ENCODE measurements at places on chromosomes 2 and 18.

DNA sequence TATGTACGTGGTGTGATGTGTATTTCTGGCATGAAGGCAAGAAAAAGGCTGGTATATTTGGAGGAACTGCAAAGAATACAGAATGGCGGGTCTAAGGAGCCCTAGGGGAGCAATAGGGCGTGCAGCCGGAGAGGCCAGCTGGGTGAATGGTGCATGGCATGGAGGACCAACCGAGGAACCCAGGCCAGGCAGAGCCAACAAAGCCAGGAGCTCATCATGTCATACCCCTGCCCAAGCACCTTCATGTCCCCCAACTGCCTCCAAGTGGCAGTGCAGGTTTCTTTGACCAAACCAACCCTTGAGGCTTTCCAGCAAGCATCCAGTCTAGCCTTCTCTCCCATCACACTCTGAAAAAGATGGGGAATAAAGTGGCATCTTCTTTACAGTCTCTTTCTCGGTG, 8.9 kb upstream of the KCNK3 start:
- peaks cover 37% of the 10 kb centered on the region for H3K27me3 ChIP-seq
- H3K36me3 ChIP-seq = no peaks in the 10 kb centered on the region
- peaks cover 4% of the 10 kb centered on the region for H3K4me1 ChIP-seq
- no peak for DNase-seq
- H3K27ac ChIP-seq = no peak overlapping the region
- no peak overlapping the region for H3K4me3 ChIP-seq

GRCh38 chr18:31702449-31702848, 18.1 kb upstream of the B4GALT6 start:
- no peaks in the 10 kb centered on the region for H3K27me3 ChIP-seq
- no peak overlapping the region for H3K4me3 ChIP-seq
- H3K36me3 ChIP-seq = no peaks in the 10 kb centered on the region
- no peaks in the 10 kb centered on the region for H3K4me1 ChIP-seq

DNA sequence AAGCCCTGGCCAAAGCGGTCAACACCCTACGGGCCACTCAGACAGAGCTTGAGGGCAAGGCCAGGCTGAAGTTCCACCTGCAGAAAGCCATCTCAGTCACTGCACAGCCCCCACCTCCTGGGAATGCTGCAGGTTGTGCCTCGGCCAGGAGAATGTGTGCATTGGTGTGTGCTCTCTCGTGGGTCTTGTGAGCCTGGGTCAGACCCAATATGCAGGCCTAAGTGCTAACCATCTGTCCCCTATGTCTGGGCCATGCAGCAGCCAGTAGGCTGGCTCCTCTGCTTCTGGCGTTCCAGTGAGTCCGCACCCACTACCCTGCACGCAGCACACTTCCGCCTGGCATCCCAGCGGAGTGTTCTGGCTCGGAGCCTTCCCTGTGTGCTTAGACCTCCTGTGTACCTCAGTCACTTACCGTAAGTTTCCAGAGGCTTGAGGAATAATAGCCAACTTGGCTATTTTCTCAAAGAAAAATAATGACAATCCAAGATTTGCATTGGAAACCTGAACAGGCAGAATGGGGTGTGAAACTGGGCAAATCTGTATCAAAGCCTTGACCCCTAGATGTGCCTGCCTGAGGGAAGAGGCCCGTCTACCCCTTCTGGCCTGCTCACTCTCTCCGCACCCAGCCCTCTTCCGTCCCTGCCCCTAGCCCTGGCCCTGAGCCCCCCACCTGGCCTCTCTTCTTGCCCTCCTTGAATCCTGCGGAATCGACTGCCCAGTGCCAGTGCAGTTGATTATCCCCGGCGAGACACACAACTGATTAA, 7.2 kb downstream of the SIX3 start:
- peaks cover 40% of the 10 kb centered on the region for H3K4me1 ChIP-seq
- H3K27ac ChIP-seq = no peak overlapping the region
- H3K27me3 ChIP-seq = peaks cover 92% of the 10 kb centered on the region
- H3K36me3 ChIP-seq = peaks cover 20% of the 10 kb centered on the region
- no peak for DNase-seq

GRCh38 chr18:22556222-22557167, 138.8 kb upstream of the CTAGE1 start:
- peaks cover 34% of the 10 kb centered on the region for H3K27me3 ChIP-seq
- no peak for DNase-seq
- peaks cover 2% of the 10 kb centered on the region for H3K4me1 ChIP-seq
- no peak overlapping the region for H3K27ac ChIP-seq
- H3K4me3 ChIP-seq = no peak overlapping the region
- H3K36me3 ChIP-seq = peaks cover 12% of the 10 kb centered on the region

DNA sequence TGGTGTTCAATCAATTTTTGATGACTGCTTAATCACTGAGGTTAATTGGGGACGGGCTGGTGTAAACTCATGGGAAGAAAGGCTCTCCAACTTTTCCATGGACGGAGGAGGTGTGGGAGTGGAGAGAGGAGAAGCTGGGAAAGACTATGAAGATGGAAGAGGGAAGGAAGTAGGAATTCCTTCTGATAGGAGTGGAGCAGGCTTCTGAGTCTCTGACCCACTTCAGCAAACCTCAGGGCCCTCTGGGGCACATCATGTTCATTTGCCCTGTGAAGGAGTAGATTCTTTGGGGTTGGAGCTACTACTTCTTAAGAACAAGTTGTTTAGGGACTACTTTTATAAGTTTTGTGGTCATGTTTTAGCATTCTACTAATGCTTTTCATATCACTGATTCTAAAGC, 87.0 kb upstream of the MAP4K3 start:
- DNase-seq = no peak
- peaks cover 23% of the 10 kb centered on the region for H3K36me3 ChIP-seq
- no peaks in the 10 kb centered on the region for H3K27me3 ChIP-seq
- peaks cover 30% of the 10 kb centered on the region for H3K4me1 ChIP-seq
- H3K27ac ChIP-seq = no peak overlapping the region
- no peak overlapping the region for H3K4me3 ChIP-seq

DNA sequence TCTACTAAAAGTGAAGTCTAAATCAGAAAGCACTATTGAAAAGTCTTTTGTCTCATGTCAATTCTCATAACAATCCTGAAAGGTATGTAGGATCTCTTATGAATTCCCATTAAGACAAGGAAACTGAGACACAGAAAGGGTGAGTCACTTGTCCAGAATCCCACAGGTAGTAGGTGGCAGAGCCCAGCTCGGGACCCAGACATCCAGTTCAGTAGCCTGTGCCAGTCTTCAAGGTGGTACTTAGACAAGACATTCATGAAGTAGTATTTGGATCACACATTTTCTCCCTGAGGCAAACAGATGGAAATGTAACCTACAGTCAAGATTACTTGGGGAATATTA, 14.8 kb upstream of the PARD3B start:
- no peaks in the 10 kb centered on the region for H3K36me3 ChIP-seq
- H3K27ac ChIP-seq = no peak overlapping the region
- no peaks in the 10 kb centered on the region for H3K4me1 ChIP-seq
- no peak overlapping the region for H3K4me3 ChIP-seq

GRCh38 chr2:3628241-3628679, 29.7 kb upstream of the ALLC start:
- H3K36me3 ChIP-seq = no peaks in the 10 kb centered on the region
- H3K27me3 ChIP-seq = peaks cover 12% of the 10 kb centered on the region
- no peaks in the 10 kb centered on the region for H3K4me1 ChIP-seq
- H3K4me3 ChIP-seq = no peak overlapping the region
- no peak for DNase-seq

GRCh38 chr18:25470062-25470461, 118.1 kb upstream of the ZNF521 start:
- peaks cover under 1% of the 10 kb centered on the region for H3K27me3 ChIP-seq
- DNase-seq = no peak
- no peak overlapping the region for H3K27ac ChIP-seq

DNA sequence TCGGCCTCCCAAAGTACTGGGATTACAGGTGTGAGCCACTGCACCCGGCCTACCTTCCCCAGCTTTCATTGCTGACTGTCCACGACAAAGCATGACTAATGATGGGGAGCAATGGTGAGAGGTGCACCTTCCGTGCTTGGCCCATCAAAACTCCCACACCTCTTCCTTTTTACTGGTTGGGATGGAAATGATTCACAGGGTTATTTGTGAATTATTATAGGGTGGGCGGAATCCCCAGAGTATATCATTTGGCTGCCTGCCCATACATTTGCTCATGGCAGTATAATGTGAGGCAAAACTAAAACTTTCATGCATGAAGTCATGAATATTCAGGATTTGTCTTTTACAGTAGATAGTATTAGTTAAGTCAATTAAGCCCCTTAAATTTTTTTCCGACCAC, 334.2 kb upstream of the NETO1 start:
- H3K36me3 ChIP-seq = no peaks in the 10 kb centered on the region
- no peak overlapping the region for H3K4me3 ChIP-seq
- no peak overlapping the region for H3K27ac ChIP-seq
- DNase-seq = no peak

GRCh38 chr18:52363861-52364260, 23.9 kb downstream of the DCC start:
- no peaks in the 10 kb centered on the region for H3K36me3 ChIP-seq
- no peak overlapping the region for H3K4me3 ChIP-seq
- DNase-seq = no peak
- H3K27ac ChIP-seq = no peak overlapping the region
- no peaks in the 10 kb centered on the region for H3K27me3 ChIP-seq

GRCh38 chr2:241738040-241738686, 3.7 kb downstream of the D2HGDH start:
- peaks cover 24% of the 10 kb centered on the region for H3K4me1 ChIP-seq
- no peak overlapping the region for H3K4me3 ChIP-seq
- no peaks in the 10 kb centered on the region for H3K27me3 ChIP-seq

- no peaks in the 10 kb centered on the region for H3K27me3 ChIP-seq
Observed at GRCh38 chr18:35073186-35074105, 32.2 kb downstream of the MAPRE2 start.

- H3K4me3 ChIP-seq = no peak overlapping the region
- no peaks in the 10 kb centered on the region for H3K4me1 ChIP-seq
- no peak overlapping the region for H3K27ac ChIP-seq
- DNase-seq = no peak
Observed at GRCh38 chr2:225735844-225736243, 336.3 kb downstream of the NYAP2 start.

DNA sequence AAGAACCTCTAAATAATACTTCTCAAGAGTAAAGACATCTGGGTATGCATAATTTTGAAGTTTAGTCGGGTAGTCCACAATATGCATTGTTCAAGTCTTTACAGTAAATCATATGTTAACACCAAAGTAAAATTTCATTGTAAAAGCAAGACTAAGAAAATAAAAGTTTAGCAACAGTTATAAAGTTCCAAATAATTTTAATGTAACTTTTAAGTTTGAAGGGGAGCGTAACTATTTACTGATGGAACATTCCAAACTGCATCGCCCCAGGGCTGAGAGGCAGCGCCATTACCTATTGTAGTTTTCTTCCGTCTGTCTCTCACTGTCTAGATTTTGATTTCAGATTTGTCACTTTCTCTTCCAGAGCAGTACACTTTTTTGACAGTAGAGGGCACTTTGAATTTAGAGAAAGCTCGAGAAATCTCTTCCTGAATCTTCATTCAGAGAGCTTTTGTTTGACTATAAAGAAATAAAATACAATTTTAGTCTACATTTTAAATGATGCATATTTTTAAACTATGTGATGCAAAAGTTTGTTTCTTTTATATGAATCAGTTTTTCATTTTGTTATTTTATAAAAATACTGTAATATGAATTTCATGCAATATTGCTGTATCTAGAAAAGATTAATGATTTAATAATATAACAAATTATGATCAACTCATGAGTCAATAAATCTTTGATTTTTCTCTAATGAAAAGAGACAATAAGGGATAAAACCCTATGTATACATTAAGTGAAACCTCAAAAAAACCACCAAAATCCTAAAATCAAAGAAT, 389.8 kb downstream of the FIGN start:
- peaks cover 8% of the 10 kb centered on the region for H3K4me1 ChIP-seq
- peak; percentile 27 for DNase-seq
- H3K27me3 ChIP-seq = no peaks in the 10 kb centered on the region
- no peak overlapping the region for H3K4me3 ChIP-seq
- no peaks in the 10 kb centered on the region for H3K36me3 ChIP-seq

GRCh38 chr2:153133716-153134115, 344.8 kb downstream of the RPRM start:
- no peaks in the 10 kb centered on the region for H3K4me1 ChIP-seq
- no peak for DNase-seq
- no peak overlapping the region for H3K27ac ChIP-seq

DNA sequence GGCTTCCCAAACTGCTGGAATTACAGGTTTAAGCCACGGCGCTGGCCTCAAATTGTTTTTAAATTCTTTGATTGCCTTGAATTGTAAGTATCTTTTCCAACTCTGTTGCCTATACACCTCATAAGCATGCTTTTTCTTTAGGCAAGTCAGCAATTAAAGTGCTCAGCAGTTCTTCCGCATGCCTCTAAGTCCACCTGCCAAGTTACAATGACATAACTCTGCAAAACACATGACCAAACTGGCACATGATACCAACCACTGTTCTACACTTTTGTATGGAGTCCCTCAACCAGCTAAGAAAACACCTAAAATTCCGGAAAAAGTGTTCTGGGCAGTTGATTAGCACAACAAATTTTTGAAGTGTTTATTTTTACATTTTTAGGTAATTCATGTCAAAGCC, 5.1 kb downstream of the TXNL4A start:
- no peak overlapping the region for H3K27ac ChIP-seq
- no peak overlapping the region for H3K4me3 ChIP-seq
- DNase-seq = no peak

- H3K36me3 ChIP-seq = peaks cover 16% of the 10 kb centered on the region
- H3K4me3 ChIP-seq = peak overlapping the region; percentile 60
- DNase-seq = no peak
- peak overlapping the region; percentile 67 for H3K27ac ChIP-seq
- peaks cover 19% of the 10 kb centered on the region for H3K4me1 ChIP-seq
- peaks cover 38% of the 10 kb centered on the region for H3K27me3 ChIP-seq
Observed at GRCh38 chr2:78992451-78992806, 33.1 kb upstream of the REG3G start.

DNA sequence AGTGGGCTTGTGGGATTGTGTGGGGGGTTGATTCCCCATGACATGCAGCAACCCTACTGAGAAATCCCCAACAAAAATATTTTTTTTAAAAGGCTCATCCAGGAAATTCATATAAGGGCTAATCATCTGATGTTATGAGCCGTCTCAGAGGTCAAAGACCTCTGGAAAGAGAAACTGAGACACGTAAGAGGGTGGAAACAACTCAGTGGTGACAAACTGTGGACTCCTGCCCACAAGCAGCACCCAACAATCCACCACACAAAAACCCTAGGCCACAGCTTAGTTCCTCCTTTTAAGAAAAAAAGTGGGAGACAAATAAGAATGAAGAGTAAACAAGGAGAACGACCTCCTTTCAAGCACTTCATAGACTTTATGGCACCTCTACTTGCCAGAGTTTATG, 1096.1 kb upstream of the NRXN1 start:
- H3K27ac ChIP-seq = no peak overlapping the region
- no peak for DNase-seq
- no peaks in the 10 kb centered on the region for H3K4me1 ChIP-seq
- no peaks in the 10 kb centered on the region for H3K36me3 ChIP-seq
- H3K27me3 ChIP-seq = no peaks in the 10 kb centered on the region

- no peak for DNase-seq
- H3K4me3 ChIP-seq = no peak overlapping the region
- no peaks in the 10 kb centered on the region for H3K4me1 ChIP-seq
- H3K27ac ChIP-seq = no peak overlapping the region
- peaks cover 54% of the 10 kb centered on the region for H3K36me3 ChIP-seq
Observed at GRCh38 chr2:15527074-15527739, 33.9 kb downstream of the NBAS start.

- no peak for DNase-seq
- H3K36me3 ChIP-seq = peaks cover 15% of the 10 kb centered on the region
- peaks cover 26% of the 10 kb centered on the region for H3K4me1 ChIP-seq
- H3K27ac ChIP-seq = peak overlapping the region; percentile 95
- H3K4me3 ChIP-seq = peak overlapping the region; percentile 95
Observed at GRCh38 chr2:48313036-48313877, 216.7 kb upstream of the STON1 start.
